ENCODE measurements at places on chromosomes 16 and 17. TPM values are rescaled to one million over a fixed set of nuclear protein-coding genes. Genes with fewer than 3 reads are reported as not detected.
A peak's percentile ranks its signal among the peaks of the same experiment; 100 is the strongest.

Gene PPP1R27
- polyA plus RNA-seq = 7.5 TPM

Gene KRT14
- polyA plus RNA-seq = 0.37 TPM

Gene SEZ6L2
- polyA plus RNA-seq = 40.9 TPM

Gene GPRC5B
- polyA plus RNA-seq = 144 TPM

Gene MEIOC
- polyA plus RNA-seq = 58.2 TPM

Gene GRB7
- polyA plus RNA-seq = 3.7 TPM

Gene KRT31
- 0.53 TPM for polyA plus RNA-seq

Gene ALOX12
- 0.50 TPM for polyA plus RNA-seq

Gene QRICH2
- polyA plus RNA-seq = 43.4 TPM

Gene C16orf96
- 19.8 TPM for polyA plus RNA-seq

DNA sequence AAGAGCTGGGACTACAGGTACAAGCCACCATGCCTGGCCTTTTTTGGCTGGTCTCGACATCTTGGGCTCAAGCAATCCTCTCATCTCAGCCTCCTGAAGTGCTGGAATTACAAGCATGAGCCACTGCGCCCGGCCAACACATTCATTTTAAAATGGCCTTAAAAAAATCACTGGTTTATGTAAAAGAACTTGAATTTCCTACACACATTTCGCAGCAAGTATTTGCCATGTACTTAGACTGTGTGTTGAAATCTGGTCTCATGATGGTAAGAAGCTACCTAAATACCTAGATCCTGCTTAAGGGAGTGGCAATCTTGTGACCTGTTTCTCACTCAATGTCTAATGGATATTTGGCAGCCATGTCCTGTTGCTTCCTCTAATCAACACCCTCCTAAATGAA is 8.5 kb upstream of the CYTH1 start:
- DNase-seq = no peak

- no peak for DNase-seq
Measured at GRCh38 chr16:81546781-81547180, 102.2 kb downstream of the CMIP start.

GRCh38 chr17:58621174-58621573 is 70.7 kb downstream of the TEX14 start:
- DNase-seq = no peak

DNA sequence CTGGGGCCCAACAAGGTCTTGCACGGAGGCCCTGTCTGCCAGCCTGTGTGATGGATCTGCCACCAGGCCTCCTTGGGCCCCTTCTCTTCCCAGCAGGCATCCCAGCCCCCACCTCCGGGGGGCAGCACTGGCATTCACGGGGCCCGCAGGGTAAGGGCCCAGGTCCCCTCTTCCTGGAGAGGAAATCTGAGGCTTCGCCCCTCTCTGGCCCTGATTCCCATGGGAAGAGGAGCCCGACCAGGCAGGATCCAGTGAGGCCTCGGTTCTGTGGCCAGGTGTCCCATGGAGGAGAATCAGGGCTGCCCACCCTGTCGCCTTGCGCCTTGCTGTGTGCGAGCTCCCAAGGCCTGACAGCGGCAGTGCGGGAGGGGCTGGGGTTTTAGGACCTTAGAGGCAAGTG is 48.4 kb downstream of the PDPK1 start:
- peak; percentile 14 for DNase-seq

DNA sequence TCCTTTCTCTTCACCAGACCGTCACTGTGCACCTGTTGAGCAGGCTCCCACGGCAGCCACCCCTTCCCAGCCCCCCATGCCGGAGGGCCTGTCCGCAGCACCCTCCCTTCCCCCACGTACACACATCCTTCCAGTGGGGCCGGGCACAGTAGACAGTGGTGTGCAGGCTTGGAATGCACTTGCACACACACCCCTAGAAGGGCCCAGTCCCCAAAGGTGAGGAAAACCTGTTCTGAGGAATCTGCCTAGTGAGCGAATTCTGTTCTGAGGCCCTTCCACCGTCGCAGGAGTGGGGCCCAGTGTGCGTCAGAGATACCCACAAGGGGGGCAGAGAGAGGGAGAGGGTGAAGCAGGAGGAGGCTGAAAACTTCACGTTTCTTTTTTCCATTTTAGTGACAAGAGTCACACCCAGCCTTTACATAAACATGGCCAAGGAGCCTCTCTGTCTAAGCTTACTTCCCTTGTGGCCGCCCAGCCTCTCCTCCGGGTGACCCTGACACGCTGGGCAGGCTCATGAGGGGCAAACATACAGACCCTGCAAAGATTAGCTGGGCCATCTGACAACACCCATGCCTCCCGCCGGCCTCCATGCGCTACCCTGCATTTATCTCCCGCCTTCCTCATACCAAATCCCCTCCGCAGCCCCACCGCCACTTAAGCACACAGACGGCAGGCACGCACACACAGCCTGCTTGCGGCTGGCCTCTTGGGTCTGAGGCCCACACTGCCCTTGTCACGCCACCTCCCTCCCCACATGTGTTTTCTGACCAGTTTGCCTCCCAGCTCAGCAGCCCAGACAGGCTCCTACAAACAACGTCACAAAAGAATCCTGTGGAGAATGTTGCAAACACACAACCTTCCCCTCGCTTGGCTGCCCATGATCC is 1.8 kb downstream of the ZBTB4 start:
- peak; percentile 69 for DNase-seq

- DNase-seq = no peak
Measured at GRCh38 chr16:71867939-71868338, 16.0 kb downstream of the ZNF821 start.

- no peak for DNase-seq
Measured at GRCh38 chr17:9872852-9873251, 32.2 kb downstream of the RCVRN start.

- no peak for DNase-seq
Measured at GRCh38 chr17:72470121-72470705, 349.4 kb downstream of the SOX9 start.

- DNase-seq = no peak
Measured at GRCh38 chr16:17365591-17366298, 105.0 kb downstream of the XYLT1 start.

- no peak for DNase-seq
Measured at GRCh38 chr16:78584213-78584860, 484.9 kb downstream of the WWOX start.

DNA sequence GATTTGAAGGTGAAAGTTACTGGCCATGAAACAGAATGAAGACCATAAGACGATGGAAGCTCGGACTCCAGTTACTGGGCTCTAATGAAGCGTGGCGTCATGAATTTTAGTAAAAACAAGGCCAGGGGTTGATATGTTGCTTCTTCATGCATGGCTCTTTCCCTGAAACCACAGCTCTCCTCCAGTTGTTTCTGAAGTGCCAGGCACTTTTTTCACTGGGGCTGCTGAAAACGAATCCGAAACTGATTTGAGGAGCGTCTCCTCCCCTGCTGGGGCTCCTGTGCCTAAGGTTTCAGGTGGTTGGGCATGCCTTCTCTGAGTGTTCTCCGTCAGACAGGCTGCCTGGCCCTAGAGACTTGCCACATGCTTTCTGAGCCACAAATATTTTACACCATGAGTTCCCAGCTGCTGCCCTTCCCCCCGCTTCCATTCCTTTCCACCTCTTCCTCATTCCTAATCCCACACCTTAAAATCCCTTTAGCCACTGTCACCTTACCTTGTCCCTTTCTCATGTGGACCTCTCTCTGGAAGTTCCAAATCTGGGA is 3.7 kb upstream of the MYL4 start:
- DNase-seq = peak; percentile 37

DNA sequence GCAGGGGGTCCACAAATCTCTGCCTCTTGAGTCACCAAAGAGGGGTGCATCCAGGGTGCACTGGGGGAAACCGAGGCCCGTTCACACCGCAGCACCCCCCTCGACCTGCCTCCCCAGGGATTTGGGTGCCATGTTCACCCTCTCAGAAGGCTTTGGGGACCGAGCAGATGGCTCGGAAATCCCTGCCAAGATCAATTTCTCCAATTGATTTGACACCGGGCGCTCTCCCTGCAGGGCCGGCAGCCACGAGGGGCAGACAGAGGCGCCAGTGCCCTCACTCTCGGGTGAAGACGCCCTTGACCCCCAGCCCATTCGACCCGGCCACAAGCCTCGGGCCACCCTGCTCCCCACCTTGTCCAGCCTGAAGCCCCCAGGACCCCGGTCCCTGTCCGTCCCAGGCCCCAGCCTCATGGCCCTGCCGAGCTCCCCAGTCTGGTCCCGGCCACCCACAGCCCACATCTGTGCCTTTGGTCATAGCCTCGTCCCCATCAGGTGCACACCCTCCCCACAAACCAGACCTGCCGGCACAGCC is 9.3 kb downstream of the SSTR5 start:
- DNase-seq = no peak

- DNase-seq = no peak
Measured at GRCh38 chr17:54666559-54666958, 234.1 kb upstream of the TOM1L1 start.

GRCh38 chr17:48609033-48609432 is 1.8 kb downstream of the HOXB7 start:
- no peak for DNase-seq

- DNase-seq = peak; percentile 61
Measured at GRCh38 chr17:35002876-35003551, 22.7 kb downstream of the LIG3 start.

DNA sequence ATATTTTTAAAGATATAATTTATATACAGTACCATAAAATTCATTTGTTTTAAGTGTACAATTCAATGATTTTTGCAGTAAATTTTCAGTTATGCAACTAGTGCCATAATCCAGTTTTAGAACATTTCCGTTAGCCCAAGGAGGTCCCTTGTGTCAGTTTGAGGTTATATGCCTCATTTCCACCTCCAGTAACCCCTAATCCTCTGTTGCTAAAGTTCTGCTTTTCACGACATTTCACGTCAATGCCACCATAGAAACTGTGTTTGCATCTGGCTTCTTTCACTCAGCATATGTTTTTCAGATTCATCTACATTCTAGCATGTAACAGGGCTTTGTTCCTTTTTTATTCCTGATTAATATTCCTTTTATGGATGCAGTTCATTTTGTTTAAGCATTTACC is 42.4 kb upstream of the NUDT7 start:
- no peak for DNase-seq

DNA sequence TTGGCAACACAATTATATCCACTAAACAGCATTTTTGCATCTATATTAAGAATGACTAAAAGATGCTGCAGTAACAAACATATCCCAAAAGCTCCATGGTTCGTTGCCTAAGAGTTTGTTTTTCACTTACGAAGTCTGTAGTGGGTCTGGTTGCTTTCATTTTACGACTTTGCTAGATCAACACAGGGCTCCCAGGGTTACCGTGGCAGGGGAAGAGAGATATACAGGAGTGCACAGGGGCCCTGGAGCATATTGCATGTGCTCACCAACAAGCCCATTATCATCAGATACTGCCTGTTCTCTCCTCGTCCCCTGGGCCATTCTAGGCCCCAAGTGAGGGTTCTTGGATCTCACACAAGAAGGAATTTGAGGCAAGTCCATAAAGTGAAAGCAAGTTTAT is 3.1 kb upstream of the MMP2 start:
- DNase-seq = peak; percentile 53

- DNase-seq = no peak
Measured at GRCh38 chr17:83086907-83087787, 7.7 kb downstream of the METRNL start.

GRCh38 chr17:82495844-82496528 is 23.5 kb upstream of the FOXK2 start:
- no peak for DNase-seq

- no peak for DNase-seq
Measured at GRCh38 chr16:68496689-68497088, 42.4 kb upstream of the ZFP90 start.

- no peak for DNase-seq
Measured at GRCh38 chr16:84268291-84269040, 26.2 kb upstream of the WFDC1 start.

GRCh38 chr17:41939693-41940090 is 9.3 kb downstream of the ODAD4 start:
- no peak for DNase-seq

GRCh38 chr16:89904606-89905510 is 13.8 kb upstream of the MC1R start:
- no peak for DNase-seq

All from testis (tissue), 5 donors.